ENCODE measurements at places on chromosomes 4 and X.
A peak's percentile ranks its signal among the peaks of the same experiment; 100 is the strongest.

DNA sequence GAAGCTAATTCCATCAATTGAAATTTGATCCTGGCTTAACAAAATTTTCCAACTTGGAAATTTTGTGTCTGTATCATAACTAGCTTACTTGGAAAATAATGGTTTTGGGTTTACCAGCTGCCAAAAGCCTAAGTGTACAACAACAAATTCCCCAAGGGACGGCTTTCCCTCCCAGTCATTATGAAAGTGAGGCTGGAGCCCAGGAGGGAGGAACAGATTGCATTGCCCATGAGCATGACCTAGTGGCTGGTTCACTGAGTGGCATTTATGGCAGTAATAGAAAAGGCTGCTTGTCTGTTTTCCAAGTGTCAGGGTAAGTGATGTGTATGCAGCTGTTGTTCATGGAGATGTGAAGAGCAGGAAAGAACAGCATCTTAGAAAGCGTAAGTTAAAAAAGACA, 70.8 kb upstream of the HHIP start:
- DNase-seq: no peak

DNA sequence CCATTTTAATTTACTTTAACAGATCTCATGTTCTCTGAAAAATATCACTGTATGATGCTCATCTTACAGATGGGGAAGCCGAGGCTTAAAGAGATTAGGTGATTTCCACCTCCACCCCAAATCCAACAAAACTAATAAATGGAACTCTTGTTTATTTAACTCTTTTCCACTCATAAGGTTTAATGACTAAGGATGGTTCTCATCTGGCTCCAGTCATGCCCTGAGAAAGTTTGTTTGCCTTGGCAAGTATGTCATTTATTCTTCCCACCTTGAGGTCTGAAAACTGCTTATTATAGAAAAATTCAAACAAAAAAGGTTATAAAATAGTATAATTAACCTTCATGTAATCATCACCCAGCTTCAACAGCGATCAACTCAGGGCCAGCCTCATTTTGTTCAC, 56.3 kb downstream of the PPEF2 start:
- DNase-seq: no peak

DNA sequence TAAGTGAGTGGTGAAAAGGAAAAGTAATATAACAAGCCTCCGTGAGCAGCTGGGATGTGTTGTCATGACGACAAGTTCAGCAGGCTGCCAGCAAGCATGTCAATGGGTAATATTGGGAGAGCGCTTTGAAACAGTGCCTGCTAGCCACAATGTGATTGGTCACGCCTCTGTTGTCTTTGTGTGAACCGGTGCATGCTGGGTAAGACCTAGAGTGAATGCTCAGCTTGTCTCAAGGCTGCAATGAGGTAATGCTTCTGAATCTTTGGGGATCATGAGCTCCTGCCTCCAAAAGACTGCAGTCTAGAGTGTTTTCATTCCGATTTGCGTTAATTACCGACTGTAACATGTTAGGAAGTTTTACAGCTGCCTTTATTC, 54.9 kb downstream of the STOX2 start:
- no peak for DNase-seq

GRCh38 chrX:20521222-20521621, 254.5 kb upstream of the RPS6KA3 start:
- DNase-seq: no peak

DNA sequence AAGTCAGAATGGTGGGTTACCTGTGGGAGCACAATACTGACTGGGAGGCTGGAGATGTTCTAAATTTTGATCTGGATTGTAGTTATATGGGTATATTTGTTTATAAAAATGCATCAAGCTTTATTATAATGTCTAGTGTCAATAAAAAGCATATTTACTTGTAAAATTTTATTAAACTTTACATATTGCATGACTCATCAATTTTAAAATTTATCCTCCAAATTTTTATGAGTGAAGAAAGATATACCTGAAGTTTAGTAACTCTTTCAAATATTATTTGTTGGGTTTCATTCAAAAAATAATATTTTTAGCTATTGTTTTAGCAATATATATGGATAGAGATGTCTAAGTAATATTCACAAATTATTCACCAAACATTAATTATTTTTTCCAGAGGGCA, 103.0 kb downstream of the ANXA5 start:
- no peak for DNase-seq

DNA sequence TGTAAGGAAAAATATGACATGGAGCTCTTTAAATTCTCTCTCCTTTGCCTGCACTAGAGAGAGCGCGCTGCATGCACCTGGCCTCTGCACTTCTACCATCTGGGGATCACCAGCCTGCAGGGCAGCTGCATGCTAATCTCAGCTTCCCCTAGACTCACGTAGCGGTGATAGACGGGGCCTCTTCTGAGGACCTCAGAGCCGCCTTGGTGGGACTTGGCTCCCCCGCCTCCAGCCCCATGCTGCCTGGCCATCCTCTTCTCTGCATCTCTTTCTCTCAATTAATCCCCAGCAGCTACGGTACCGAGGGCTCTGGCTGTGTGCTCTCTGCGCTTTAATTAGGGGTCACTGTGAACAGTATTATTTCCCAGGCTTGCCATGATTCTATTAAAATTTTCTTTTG, 52.8 kb upstream of the PSAPL1 start:
- no peak for DNase-seq

DNA sequence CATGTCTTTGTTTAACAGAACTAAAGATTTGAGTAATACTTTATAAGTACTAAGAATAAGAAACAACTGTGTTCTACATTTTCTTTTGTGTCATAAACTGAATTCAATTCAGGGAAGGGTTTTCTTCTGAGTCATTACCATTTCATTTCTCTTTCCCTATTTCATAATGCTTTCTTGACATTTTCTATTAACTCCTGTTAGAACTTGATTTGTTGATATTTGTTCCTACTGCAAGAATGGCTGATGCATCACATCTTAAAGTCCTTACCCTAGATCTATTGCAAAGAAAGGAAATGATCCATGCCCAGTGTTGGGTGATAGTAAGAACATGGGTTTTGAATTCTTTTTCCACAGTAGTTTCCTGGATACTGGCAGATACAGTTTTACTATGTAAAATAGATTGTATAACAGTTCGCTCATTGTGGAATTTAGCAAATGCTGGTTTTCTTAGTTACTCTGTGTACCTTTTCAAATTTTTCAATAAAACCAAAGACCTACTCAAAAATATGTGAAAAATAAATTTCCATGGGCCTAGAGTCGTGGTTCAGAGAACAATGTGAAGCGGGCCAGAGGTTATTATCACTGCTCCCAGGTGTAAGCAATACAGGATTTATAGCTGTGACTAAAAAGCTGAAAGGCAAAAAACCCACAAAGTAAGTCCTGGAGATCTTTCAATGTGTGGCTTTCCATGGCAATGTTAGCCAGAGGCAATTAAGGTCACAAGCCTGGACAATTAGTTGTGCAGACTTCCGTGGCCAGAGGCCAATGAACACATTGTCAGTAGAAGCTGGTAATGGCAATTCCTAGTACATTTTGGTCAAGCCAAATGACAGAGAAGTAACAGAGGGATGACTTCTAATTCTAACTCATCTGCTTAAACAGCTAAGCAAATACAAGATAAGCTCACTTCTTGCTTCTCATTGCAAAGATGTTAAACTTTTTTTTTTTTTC, 127.3 kb upstream of the FAT4 start:
- no peak for DNase-seq

GRCh38 chr4:7771541-7772507, 167.8 kb downstream of the AFAP1 start:
- DNase-seq: no peak

- no peak for DNase-seq
Measured at GRCh38 chr4:85778632-85779131, 303.7 kb downstream of the ARHGAP24 start.

DNA sequence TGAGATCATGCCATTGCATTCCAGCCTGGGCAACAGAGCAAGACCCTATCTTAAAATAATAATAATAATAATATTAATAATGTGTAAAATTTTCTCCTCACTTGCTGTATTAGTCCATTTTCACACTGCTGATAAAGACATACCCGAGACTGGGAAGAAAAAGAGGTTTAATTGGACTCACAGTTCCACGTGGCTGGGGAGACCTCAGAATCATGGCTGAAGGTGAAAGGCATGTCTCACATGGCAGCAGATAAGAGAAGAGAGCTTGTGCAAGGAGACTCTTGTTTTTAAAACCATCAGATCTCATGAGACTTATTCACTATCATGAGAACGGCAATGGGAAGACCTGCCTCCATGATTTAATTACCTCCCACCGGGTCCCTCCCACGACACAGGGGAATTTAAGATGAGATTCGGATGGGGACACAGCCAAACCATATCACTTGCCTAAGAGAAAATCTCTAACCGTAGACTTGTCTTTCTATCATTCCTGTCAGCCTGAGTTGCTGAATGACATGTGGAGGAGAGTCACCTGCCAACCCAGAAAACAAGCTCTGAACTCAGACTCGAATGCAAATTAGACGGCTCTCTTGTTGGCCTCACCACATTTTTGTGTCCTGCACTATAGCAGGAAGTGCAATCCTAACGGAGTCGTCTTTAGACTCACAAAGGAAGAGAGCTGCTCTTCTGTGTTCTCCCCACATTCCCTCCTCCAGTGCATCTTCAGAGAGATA, 51.9 kb upstream of the DCTD start:
- DNase-seq: no peak

- no peak for DNase-seq
Measured at GRCh38 chrX:50469206-50469605, 1.4 kb downstream of the DGKK start.

- DNase-seq: no peak
Measured at GRCh38 chr4:168540503-168541265, 43.8 kb downstream of the PALLD start.

DNA sequence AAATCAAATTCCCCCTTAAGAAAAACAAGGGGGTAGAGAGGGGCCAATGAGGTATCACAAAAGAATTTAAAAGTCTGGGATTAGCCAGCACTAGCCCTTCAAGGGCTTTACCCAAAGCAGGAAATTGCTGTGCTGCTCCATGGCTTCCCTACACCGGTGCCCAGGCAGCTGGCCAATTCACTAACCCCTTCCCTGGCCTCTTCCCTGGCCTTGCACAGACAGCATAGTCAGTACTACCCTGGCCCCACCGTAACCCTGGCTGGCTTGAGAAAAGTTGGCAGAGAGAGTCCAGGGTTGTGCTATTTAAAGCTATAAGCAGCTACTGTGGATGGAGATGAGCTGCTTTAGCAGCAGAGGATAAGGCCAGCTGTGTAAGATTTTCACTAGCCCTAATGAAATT, 43.1 kb downstream of the ADAMTS3 start:
- no peak for DNase-seq

DNA sequence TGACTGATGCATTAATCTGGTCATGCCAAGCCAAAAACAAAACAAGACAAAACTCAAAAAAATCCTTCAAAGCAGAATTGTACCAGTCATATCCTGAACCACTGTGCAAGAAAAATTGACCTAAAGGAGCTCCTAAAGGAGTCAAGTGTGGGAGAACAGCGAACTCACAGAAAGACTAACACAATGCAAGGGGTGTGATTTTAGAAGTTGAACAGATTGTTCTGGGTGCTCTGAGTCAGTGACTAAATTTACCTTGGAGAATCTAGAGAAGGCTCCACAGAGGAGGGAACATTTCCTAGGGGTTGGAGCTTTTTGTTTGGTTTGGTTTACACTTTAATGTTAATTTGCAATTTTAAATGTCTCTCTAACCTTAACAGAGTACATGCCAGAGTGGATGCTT, 48.9 kb upstream of the PHF8 start:
- no peak for DNase-seq

- no peak for DNase-seq
Measured at GRCh38 chr4:122689972-122690371, 42.5 kb upstream of the BBS12 start.

DNA sequence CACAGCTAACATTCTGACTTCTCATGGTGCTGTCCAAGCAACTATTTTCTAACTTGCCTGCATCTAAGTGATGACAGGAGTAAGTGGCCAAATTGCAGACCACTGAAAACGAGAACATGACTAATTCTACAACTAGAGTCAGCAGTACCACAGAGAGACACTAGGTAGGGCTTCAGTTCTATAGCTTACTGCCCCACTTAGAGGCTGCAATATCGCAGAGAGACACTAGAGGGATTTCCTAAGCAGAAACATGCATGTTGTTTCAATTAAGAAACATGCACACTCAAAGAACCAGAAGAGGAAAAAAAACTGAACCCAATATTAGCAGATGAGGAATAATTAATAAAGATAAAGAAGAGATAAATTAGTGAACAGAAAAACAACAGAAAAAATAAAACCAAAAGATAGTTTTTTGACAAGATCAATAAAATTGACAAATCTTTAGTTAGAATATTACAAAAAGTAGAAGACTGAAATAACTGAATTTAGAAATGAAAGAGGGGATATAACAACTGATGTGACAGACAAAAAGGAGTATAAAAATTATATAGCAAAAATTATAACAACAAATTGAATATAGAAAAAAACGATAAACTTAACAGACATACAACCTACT, 100.8 kb downstream of the SPIN4 start:
- no peak for DNase-seq

DNA sequence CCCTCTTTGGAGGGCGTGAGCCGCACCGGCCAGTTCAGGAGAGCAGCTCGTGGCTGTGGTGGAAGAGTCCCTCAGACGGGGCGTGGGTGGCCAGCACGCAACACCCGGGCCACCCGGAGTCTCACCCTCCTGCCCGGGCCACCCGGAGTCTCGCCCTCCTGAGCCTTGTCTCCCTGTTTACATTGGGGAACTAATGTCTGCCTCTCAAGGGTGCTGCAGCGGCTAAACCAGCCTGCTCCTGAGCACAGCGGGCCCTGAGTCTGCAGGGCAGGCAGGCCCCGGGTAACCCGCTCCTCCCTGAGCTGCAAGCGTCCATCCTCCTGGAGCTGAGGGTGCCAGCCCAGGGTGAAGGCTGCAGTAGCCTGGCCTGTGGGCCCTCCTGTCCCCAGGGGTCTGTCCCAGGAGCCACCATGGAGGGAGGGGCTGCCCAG, 3.0 kb downstream of the PDE6B start:
- no peak for DNase-seq

DNA sequence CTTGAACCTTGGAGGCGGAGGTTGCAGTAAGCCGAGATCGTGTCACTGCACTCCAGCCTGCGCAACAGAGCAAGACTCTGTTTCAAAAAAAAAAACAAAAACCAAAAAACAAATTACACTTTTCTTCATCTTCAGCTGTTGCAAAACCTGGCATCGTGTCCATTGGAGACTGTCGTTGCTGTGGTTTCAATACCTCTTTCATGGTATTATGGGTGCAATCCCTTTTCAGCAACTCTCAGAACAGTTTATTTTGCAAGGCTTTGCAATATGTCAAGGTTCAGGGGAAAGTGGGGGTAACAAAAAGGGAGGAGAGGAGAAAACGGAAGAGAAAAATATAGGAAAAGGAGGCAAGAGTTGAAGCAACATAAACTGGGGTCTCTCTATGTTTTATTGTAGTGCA, 40.8 kb downstream of the ARSD start:
- DNase-seq: no peak

DNA sequence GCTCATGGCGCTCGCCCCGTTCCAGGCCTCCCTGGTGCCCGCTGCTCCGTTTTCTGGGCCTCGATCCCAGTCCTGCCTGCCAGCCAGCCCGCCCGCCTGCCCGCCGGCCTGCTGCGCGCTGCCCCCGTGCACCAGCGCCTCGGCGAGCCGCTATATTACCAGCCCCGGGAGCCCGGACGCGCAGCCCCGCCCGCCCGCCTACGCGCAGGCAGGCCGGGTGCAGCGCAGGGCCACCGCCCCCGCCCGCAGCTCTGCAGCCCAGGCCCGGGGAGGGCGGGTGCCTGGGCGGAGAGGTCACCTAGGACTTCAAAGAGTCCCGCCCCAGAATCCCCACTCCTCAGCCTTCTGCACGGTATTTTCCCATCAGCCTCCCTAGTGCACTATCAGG, at the start of gene MAOB:
TSS of gene MAOB (minus strand) at position 157 of the 388 bp plus-strand sequence. CDS start at position 6, 151 bp downstream.
- DNase-seq: peak; percentile 52

GRCh38 chr4:6771229-6771671, 11.3 kb upstream of the KIAA0232 start:
- no peak for DNase-seq

GRCh38 chrX:19931146-19931545, 43.7 kb upstream of the SH3KBP1 start:
- DNase-seq: no peak

All from HuH-7 (cell line).